BJ (cell line): ENCODE measurements at places on chromosomes 4 and X. TPM values are rescaled to one million over a fixed set of nuclear protein-coding genes. Genes with fewer than 3 reads are reported as not detected.

DNA sequence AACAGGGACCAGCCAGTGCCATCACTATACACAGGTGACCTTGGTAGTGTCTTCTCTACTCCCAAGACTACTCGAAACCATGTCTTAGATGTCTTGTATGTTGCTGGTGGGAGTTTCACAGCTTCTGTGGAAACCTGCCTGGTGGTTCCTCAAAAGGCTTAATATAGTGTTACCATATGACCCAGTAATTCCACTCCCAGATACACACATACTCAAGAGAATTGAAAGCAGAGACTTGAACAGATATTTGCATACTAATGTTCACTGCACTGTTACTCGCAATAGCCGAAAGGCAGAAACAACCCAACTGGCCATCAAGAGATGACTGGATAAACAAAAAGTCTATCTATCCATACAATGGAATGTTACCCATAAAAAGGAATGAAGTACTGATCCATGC is 3.1 kb downstream of the TFDP3 start:
- no peak for DNase-seq

GRCh38 chr4:5973033-5973432 is 45.2 kb downstream of the C4orf50 start:
- no peak for DNase-seq

GRCh38 chrX:111467896-111468295 is 43.5 kb upstream of the SERTM2 start:
- DNase-seq = no peak

CDS1 gene
- 0.01 and 0.02 TPM in 2 replicates for polyA plus RNA-seq

DNA sequence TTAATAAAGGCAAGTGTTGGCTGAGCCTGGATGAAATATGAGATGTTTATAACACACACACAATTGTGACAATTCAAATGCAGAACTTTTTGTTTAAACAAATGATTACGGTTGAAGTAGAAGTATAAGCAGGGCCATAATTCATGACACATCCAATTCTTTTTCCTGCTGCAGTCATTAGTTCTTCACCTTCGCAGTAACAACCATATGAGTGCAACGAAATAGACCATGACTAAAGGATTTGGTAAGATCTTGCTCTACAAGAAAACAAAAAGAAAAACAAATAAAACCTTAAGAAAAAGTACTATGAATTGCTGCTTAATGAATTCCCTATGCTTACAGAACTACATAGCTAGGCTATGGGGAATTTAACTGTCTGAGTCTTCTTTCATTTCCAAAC is 13.9 kb upstream of the BMPR1B start:
- no peak for DNase-seq

FRMPD4 gene
- polyA plus RNA-seq = 0.78 and 0.82 TPM in 2 replicates

SUPT20HL2 gene
- polyA plus RNA-seq = not detected in 2 replicates

GRCh38 chr4:13876131-13876530 is 248.6 kb upstream of the BOD1L1 start:
- DNase-seq = no peak
